ENCODE measurements at places on chromosomes 3 and 15.

DNA sequence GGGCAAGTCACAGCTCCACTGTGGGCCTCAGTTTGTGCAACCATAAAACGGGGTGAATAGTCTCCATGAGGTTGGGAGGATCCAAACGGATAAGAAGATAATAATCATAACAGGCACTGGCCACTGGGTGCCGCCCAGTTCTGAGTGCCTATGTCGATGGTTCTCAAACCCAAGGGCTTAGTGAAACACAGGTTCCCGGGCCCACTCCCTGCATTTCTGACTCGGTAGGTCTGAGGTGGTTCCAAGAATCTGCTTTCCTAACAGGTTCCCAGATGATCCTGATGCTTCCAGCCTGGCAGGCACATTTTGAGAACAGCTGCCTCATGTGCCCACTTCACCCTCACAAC is 21.2 kb downstream of the ALS2CL start:
- no peak for DNase-seq

- DNase-seq, result no peak
Measured at GRCh38 chr3:35987386-35987785, 348.1 kb downstream of the ARPP21 start.

DNA sequence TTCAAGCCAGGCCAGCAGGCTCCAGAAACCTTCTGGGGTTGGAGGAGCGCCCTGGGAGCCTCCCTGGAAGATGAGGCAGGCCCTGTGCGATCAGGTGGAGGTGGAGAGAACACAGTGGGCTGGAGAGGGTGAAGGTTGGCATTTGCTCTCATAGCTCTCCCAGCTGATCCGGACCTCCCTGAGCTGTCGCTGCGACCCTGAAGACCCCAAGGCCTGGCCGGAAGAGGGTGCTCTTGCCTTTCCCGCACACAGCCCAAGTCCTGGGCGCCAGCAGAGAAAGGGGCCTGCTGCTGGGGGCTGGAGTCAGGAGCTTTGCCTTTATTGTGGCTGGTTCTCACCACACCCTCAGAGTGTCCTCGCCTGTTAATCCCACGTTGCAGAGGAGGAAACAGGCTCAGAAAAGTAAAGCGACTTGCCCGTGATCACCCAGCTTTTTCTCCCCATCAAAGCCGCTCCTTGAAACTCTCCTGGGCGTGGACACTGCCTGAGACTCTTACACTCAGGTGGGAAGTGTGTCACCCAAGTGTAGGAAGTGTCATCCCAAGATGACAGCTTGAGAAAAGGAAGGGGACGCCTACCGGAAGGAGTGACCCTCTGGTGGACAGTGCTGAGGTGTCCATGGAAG is 8.6 kb upstream of the RPL29 start:
- no peak for DNase-seq

DNA sequence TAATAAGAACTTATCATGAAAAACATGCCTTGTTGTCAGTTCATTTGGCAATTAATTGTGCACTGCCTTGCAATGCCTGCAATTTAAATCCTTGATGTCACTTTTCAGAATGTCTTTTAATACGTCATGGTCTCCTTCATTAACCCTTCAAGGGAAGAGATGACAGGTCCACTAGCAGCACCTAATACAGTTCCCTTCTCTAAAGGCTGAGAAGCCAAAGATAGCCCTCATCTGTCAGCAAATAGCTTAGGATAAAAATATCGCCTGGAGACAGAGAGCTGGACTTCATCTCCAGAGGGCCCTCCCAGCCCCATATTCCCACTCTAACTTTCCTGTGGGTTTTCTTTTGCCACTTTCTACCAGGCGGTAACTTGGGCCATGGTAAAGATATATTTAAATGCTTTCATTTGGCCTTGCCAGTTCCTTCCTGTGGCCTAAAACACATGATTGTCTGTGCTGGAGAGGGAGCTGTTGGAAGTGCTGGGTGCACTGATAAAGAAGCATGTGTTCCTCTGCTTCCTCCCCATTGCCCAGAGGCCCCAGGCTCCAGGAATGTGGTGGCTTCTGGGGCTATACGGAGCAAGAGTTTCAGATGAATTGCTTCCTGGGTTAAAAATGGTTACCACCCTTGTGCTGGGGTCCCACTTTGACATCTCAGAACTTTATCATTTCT is 76.3 kb upstream of the UMPS start:
- DNase-seq, result no peak
